ENCODE measurements at places on chromosomes 4 and X.

DNA sequence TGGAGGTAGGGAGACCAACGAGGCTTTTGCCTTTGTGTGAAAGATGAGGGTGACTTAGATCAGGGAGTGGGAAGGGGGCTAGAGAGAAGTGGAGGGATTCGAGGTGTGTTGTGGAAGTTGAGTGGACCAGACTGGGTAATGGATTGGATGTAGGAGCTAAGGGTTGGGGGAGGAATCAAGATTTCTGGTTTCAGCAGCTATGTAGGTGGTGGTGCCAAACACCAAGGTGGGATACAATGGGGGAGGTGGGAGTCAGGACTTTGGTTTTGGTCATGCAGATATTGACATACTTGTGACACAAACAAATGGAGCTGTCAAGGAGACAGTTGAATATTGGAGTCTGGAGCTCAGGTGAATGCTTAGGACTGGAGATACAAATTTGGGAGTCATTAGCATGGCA lies 71.0 kb downstream of the TSC22D3 start:
- DNase-seq, result no peak

- no peak for DNase-seq
Observed at GRCh38 chr4:152676052-152676854, 3.5 kb downstream of the TMEM154 start.

DNA sequence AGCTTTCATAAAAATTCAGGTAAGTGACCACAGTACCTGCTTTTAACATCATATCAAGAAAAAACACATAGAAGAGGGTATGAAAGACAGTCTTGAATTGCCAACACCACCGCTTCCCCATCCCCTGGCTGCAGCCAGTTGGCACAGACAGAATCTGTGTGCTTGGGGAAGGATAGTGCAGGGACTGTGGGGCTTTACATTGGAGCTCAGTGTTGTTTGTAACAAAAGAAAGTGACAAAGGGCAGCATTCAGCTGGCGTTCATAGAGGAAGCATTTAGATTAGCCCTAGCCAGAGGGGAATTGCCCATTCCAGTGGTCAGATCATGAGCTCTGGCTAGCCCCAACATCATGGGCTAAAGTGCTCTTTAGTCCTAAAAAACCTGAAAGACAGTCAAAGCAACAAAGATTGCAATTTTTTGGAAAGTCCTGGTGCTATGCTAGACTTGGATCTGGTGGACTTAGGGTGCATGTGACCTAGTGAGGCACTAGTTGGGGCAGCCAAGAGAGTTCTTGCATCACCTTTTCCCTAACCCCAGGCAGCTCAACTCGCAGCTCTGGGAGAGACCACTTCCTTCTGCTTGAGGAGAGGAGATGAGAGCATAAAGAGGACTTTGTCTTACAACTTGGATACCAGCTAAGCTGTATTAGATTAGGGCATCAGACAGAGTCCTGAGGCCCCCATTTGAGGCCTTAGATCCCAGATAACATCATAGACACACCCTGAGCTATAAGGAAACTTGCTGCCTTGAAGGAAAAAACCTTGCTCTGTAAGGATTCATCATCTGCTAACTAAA lies 1602.4 kb upstream of the ADGRL3 start:
- DNase-seq, result no peak

DNA sequence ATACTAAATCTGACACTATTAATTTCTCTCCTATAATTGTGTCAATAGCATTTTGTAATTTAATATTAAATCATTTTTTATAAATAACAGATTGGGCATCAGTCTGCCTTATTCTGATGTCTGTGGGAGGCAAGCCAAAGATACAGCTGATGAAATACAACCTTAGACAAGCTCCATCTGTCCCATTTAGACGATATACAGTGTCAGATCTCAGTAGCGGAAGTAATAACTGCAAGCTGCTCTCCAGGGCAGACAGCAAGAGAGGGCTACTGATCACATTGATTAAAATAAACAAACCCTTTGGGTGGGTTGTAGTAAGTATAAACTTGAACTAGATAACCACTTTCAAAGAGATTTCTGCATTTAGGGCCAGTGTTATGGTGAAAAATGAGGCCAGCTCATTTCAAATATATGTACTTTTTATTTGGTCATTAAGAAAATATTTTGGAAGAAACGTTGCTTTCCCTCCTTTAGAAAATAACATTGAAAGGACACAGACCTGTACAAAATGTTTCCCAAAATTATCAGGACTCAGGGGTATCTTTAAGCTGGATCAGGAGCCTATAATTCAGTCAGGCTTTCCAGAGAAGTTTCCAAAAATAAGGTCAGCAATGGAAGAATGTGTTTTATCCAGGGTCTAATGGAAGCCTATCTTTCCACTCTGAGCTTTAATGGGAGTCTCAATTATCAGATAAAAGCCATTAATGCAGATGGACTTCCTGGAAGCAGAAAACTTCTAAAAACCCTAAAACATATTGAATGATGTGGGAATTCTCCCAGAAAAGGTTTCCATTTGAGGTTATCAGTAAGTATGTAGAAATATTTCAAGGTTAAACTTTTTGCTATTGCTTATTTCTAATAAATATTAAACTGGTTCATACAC lies 1028.8 kb upstream of the IGFBP7 start:
- no peak for DNase-seq

DNA sequence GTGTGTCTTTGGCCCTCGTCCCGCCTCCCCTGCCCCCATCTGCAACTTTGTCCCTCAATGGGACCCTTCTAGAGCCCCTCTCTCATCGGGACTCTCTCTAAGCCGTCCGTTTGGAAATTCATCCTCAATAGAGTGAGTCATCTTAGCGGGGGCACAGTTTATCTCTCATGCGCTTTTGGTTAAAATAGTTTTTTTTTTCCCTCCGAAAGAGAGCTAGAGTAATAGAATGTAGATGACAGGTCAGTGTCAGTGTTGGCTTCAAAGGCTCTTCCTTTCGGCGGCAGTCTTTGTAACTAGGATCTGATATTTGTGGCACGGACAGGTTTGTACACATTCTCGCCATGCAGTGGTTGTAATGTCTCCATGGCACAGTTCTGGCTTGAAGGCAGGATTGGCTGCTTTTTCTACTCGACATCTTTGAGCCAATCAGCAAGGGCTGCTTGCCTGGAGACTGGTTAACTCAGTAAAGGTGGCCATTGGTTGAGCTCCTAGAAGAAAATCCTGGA lies 989 bp downstream of the N4BP2 start:
- DNase-seq, result peak; percentile 71

DNA sequence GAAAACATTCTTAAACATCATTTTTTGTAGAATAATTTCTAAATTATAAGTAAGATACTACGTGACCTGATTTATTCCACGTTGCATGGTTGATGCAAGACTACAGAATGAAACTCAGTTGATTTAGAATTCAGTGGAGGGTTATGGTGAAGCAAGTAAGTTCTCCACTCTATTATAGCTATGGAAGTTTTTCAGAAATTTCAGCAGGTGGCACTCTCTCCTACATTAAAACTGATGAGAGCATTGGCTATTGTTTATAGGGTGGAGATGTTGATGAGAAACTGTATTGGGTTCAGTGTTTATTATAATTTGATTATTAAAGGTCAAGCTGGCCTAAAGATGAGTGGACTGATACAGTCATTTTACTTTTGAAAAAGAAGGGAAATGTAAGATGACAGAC lies 88.0 kb downstream of the FNIP2 start:
- DNase-seq, result no peak

DNA sequence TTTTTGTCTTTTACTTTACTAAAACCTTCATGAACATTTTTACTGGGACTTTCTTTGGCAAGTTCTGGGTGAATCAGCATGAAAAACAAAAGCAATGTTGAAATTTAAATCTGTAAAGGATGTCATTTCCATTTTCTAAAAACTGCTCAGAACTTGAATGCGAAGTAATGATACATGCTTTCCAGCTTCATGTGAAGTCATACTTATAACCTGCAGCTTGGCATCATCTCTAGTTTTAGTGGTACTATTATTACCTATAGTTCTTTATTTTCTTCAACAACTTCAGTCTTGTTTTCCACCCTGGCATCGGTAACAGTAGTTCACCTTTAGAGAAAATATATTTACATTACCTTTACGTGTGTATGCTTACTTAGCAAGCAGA lies 421.4 kb upstream of the DIPK2B start:
- no peak for DNase-seq

DNA sequence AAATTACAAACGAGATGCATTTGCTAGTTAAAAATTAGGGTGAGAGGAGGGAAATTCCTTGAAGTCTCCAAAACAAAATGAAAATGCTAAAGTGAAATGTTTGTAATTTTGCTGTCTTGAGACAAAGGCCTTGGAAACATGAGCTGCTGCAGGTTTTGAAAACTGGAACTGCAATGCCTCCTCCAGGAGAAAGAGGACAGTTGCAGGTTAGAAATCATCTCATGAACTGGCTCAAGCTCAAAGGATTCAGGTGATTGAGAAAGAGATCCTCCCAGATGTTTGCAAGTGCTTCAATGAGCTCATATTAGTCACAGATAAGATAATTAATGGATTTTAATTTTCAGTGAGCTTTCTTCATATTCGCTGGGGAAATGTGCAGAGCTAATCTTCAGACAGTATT lies 32.4 kb downstream of the SMPX start:
- DNase-seq, result no peak

- DNase-seq, result no peak
Observed at GRCh38 chrX:53077207-53078197, 4.7 kb upstream of the TSPYL2 start.

DNA sequence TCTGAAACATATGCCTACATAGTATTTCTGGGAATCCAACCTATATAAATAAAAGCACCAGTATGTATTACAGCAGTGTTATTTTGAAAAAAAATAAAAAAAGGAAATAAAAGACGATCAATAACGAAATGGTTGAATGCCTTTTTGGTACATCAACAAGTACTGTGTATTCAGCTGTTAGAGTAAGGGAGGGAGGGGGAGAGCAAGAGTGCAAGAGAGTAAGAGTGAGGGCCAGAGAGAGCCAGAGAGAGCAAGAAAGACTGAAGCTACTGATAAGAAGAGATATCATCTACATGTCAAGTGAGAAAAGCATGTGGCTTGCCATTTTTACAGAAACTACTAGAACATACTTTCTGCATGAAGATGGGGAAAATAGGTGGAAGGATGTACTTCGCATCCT lies 1.8 kb downstream of the SPIN4 start:
- DNase-seq, result no peak

DNA sequence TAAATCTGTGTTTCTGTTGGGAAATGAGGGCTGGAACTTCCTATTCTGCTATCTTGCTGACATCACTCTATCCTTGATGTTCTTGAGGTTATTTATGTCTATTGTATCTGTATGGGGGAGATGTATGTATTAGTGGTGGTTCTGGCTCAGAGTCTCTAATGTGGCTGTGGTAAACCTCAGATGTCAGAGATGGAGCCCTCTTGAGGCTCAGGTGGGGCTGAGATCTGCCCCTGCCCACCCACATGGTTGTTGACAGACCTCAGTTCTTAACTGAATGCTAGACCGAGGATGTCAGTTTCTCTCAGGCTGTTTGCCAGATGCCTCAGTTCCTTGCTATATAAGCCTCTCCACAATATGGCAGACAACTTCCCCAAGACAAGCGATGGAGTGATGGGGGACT lies 3.3 kb upstream of the CPE start:
- no peak for DNase-seq

- no peak for DNase-seq
Observed at GRCh38 chrX:110055616-110056015, 52.7 kb downstream of the TMEM164 start.

- peak; percentile 36 for DNase-seq
Observed at GRCh38 chrX:24149351-24150050, at the start of gene ZFX. Gene ZFX, plus strand, starts transcription at chrX:24149729. Its CDS starts 23,014 bp downstream, at chrX:24172743.

GRCh38 chr4:97987019-97987648 lies 156.1 kb downstream of the STPG2 start:
- DNase-seq, result no peak

- no peak for DNase-seq
Observed at GRCh38 chrX:3712051-3712869, 1.2 kb downstream of the PRKX start.

- peak; percentile 41 for DNase-seq
Observed at GRCh38 chr4:98657531-98658286, 702 bp downstream of the TSPAN5 start.

- DNase-seq, result no peak
Observed at GRCh38 chrX:6729626-6730025, 194.7 kb upstream of the VCX3A start.

GRCh38 chrX:25108481-25108880 lies 92.7 kb upstream of the ARX start:
- no peak for DNase-seq

DNA sequence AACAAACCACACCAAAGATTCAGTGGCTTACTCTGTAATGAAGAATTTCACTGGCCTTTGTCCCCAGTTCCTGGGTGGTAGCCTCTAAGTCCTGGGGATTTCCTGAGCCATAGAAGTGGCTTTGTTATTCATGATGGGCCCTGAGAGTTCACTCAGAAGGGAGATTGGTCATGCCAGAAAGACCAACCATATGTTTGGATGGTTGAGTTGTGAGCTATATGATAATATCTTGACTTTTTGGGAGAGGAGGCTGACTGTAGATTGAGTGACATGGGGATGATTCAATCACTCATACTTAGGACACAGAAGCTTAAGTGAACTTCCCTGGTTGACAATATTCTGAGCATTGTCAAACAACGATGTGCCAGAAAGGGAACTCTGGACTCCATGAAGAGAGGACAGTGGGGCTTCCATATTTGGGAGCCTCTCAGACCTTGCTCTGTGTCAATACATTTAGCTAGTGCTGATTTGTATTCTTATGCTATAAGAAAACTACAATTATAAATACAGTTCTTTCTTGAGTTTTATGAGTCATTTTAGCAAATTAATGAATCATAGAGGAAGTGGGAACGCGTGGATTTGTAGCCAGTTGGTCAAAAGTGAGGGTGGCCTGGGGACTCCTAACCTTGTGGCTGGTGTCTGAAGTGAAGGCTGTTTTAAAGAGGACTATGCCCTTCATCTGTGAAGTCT lies 392.0 kb downstream of the GBA3 start:
- no peak for DNase-seq

GRCh38 chr4:83266689-83267088 lies 17.9 kb downstream of the COQ2 start:
- no peak for DNase-seq

GRCh38 chr4:95256108-95256835 lies 292.5 kb downstream of the UNC5C start:
- DNase-seq, result no peak

- no peak for DNase-seq
Observed at GRCh38 chr4:168791376-168791775, 218.7 kb downstream of the CBR4 start.

DNA sequence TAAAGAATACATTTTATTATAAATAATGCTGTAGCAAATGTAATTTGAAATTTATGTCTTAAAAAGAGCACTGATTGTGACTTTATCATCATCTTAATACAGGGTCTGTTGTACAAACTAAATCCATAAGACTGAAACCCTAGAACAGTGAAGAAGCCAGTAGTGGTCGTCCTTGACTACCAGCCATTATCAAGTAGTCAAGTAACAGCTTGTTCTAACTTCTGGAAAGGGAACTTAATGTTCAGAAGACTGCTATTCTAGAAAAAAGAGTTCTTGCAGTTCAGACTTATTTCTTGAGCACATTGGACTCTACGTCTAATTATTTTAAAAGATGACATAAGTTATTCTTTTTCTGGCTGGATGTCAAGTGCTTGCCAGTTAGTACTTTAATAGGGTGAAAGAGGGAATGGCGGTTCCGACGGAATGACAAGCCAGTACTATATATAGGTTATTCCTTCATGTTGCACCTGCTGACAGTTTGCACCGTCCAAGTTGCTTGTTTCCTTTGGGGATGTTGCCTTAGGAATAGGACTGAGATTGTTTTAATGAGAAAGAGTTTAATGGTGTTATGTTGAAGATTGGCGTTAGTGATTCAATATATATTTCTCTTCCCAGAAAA lies 109.9 kb downstream of the RAPGEF2 start:
- no peak for DNase-seq
